ENCODE measurements at places on chromosomes 1 and 21.
A peak's percentile ranks its signal among the peaks of the same experiment; 100 is the strongest.

GRCh38 chr21:29219165-29219770 lies 79.5 kb upstream of the BACH1 start:
- DNase-seq, result peak; percentile 84

- no peak for DNase-seq
Observed at GRCh38 chr1:117171900-117172511, 38.7 kb downstream of the VTCN1 start.

DNA sequence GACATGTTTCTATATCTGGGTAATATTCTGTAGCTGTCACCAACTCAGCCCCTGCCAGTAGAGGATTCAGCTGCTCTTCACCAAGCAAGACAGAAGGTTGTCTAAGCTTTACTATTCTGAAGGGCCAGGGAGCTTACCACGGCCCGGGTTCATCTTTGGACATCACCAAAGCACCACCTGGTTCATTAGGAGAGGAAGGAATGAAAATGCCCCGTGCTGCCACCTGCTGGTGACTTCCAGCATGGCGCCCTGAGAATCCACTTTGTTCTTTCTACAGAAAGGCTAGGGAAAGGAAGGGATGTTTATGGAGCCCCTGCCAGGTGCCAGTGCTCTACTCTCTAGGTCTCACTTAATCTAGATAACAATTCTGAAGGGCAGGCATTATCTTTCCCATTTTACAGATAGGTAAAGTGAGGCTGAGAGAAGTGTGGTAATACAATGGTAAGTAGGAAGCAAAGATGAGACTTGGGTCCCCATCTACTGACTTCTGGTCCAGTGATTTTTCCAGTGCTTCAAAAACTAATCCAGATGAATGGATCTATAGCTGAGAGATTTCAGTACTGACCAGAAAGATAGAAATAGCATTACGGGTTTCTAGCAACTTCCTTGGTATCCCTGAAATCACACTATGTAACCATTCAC lies 79.5 kb downstream of the BEND5 start:
- peak; percentile 70 for DNase-seq

DNA sequence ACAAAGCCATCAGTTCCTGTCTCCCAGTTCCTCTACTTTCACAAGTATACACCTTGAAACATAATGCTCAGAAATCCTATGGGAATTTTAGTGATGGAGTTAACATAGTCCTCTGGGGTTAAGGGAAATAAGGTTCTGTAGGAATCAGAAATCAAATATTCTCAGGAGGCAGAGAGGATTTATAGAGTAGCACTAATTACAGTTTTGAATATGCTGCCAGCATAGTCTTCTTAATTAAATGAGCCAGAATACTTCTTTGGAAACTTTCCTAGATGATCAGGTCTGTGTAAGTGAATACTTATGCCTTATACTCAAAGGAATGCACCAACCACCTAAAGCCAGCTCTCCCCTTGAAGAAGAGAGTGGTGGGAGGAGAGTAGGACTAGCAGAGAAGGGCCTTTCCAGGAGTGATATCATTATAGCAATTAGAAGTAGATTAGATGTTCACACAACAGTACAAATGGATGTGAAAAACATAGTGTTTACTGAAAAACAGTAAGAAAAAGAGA lies 31.4 kb upstream of the DIRAS3 start:
- no peak for DNase-seq

- no peak for DNase-seq
Observed at GRCh38 chr21:45994759-45995685, 13.5 kb downstream of the COL6A1 start.

DNA sequence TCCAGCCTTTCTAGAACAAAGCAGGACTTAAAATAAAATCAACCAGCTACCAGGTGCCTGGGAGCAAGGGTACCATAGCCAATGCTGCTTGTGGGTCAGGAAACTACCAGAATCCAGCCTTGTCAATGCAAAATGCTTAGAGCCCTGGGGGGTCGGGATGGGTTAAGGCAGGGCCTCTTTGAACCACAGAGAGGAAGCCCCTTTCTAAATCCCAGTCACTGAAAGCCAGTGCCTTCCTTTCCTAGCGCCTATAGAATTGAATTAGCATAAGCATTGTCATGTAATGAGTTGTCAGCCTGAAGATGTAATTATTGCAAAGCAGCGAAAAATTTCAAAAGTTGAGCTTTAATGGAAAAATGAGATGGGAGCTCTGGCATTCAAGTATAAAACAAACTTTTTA lies 176.6 kb upstream of the DAB1 start:
- DNase-seq, result no peak

DNA sequence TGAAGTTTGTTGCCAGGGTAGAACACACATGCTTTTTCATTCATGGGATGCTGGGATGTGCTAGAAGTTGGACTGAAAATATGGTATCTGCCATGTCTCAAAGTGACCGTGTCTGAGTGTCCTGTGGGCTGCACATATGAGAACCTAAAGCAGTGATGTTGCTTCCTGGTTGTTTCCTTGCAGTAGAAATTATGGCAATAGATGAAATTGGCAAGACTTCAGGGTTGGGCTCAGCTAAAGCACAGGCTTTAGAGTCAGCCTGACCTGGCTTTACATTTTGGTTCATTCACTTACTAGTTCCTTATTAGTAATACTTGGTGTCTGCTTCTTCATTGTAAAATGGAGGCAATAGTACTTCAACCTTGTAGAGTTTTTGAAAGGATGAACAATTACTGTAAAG lies 2.2 kb downstream of the LAMC2 start:
- DNase-seq, result no peak

DNA sequence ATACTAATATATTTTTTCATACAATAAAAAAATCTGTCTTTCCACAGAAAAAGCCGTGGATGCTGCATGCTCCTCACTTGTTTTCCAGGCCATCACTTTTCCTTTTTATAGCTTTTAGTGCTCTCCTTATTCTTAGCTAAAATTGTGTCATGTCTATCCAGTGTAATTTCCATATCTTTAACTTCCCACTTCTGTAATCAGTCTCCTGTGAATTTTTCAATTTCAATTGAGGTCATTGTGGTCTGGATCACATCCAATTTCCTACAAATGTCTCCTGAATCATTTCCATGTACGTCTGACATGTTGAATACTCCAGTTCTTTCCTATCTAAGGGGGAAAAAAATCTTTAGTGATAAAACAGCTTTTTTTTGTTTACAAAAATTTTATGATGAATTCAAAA lies 838.2 kb upstream of the B3GALT2 start:
- DNase-seq, result peak; percentile 74

- no peak for DNase-seq
Observed at GRCh38 chr1:95035536-95035935, 37.2 kb downstream of the ALG14 start.

GRCh38 chr1:7590426-7590790 lies 180.7 kb upstream of the VAMP3 start:
- no peak for DNase-seq

DNA sequence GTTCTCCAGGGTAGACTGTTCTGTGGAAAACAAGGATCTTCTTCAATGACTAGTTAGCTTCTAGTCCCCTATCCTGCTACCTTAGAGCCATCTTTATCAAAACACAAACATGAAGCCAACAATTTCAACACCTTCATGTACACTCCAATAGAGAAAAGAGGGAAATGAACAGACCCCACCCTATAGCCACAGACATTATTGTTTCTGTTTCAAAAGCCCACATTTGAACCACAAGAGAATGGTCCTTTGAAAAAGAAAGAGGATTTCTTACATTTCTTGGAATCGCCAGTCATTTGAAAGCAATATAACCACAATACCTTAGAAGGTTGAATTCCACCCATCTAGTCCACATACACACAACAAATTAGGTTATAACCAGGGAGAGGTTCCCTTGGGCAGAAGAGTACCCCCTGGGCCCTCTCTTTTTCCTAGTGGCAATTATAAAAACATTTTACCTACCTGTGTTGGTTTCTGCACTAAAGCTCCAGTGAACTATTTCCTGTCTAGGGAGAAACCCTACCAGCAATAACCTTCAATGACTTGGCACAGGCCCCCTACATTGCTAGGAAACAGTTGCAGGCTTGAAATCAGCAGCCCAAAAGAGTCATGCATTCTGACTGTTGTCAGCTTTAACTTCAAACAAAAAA lies 2.7 kb upstream of the LPGAT1 start:
- no peak for DNase-seq

GRCh38 chr1:158017800-158018595 lies 24.6 kb downstream of the KIRREL1 start:
- no peak for DNase-seq

DNA sequence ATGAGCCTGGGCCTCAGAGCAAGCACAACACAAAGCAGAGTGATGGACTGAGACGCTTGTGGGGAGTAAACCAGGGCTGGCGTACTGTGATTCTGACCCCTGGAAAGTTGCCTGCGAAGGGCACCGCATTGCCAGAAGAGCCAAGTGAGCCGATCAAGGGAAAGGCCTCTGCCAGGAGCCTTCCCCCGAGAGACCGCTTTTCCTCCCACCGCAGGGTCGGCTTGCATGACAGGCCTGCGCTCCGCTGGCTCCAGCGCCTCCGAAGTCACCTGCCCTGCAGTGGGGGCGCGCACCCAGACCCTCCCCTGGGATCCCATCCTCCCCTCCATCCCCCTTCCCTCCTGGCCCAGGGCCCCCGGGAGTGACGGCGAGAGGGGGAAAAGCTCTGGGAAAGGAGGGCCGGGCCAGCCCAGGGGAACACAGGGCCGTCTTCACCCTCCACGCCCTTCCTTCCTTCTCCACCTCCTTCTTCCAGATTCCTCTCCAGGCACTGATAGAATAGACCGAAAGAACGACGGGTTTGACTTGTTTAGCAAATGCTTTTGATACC lies 165.0 kb downstream of the TRIM33 start:
- DNase-seq, result no peak

GRCh38 chr1:13901039-13901438 lies 201.1 kb downstream of the PRDM2 start:
- no peak for DNase-seq

GRCh38 chr21:35628316-35628715 lies 432.0 kb downstream of the SETD4 start:
- DNase-seq, result no peak

DNA sequence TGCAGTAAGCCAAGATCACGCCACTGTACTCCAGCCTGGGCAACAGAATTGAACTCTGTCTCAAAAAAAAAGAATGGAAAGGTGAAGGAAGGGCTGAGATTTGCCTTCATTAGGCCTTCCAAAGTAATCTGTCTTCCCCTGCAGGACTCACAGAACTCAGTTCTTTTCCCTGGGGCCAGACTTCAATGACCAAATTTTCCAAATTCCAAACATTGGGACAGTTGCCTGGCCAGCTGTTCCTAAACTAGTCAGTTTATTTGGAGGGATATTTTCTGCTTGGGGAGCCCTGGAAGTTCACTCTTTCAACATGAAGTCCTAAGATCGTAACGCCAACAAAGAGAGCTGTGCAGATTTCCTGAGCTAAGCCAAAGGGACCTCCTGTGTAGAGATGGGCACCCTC lies 5.4 kb upstream of the DEDD start:
- DNase-seq, result no peak

DNA sequence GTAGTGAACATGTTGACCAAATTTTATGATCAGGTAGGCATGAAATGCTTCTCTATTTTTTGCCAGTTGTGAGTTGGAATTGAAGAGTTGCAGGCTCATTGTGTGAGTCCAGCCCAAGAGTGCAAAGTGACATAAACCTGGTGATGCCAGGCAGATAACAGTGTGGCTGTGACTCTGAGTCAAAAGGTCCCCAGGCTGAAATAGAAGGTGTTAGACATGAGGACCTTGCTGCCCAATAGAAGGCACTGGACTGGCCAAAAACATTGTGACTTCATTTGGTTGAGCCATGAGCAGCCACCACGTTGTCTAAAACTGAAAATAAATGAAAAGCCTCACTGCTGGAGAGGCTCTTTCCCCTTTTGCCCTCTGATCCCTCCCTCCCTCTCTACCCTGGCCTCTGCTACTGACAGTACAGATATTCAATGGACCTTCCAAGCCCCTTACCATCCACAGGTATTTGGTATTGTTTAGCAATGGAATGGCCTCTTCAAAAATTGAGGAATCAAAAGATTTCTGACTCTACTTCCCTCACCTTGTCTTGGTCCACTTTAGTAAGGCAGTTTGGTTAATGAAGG lies 67.8 kb upstream of the ABCD3 start:
- no peak for DNase-seq

DNA sequence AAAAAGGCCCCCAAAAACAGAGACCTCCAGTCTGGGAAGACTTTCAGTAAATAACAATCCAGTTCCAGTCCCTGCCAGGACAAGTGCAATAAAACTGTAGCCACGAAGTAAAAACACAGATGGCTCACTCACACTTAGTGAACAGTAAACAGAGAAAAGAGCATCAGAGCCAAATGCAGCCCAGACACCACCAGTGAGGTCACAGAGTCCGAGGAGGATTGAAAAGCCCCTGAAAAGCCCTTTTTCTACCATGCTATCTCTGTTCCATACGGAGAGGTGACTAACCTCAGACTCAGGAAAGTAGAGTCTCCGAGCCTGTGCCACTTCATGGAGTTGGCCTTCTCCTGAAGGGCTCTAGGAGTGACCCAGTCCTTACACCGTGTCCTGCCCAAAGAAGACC lies 84.5 kb downstream of the COLGALT2 start:
- no peak for DNase-seq

DNA sequence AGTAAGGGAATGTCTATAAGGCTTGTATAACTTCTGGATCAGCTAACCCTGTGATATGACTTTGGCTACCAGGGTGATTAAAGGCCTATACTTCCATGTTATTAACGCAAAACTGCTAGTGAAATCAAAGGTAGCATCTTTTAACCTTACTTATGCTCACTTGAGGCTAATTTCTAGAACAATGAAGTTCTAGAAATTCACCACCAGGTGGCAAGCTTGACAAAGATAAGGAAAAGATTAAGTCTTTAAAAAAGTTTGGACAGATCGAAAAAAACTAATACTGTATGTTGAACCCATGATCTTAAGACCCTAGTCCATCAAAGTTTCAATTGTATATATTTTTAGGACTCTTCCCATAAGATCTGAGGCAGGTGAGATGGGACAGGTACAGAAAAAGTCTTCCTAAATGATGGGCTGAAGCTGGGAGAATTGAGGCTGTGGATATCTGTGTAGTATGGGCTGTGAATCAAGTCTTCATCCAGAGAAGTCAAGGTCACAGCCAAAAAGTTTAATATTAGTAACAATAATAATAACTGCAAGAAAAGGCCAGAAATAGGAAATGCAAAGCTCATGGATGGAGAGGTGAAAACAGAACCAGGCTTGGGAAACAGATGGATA lies 18.8 kb downstream of the KYAT3 start:
- DNase-seq, result peak; percentile 70

- no peak for DNase-seq
Observed at GRCh38 chr21:37905291-37905690, 11.0 kb downstream of the KCNJ6 start.

DNA sequence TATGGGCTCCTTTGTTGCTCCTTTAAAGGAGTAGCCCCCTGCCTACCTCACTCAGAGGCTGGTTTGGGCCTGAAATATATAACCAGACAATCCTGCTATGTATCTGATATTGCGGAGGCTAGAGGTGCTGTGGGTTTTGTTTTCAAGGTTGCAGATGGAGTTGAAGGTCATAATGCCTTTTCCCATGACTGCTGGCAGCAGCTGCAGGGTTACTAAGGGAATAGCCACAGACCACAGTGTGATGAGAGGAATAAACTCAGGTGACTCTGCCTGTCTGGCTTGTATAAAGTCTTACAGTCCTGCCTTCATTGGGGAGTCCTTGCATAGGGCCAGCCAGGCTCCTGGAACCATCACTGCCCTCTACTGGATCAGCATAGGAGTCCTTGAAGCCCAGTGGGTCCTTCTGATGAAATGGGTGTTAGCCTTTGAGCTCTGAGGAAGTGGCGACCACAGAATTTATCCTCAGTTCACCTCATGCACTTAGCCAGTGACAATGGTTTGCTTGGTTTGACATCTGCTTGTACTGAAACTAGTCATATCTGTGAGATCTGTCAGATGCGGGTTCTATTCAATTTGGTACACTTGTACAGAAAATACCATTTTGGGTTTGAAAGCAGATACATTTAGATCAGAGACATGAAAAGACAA lies 174.4 kb upstream of the HMCN1 start:
- DNase-seq, result peak; percentile 69

Data from suppressor macrophage treated with lipopolysaccharide for 1 hour (primary cell).